Neuronal stem cell (in vitro differentiated cells): ENCODE measurements at places on chromosomes 6 and 20.
A peak's percentile ranks its signal among the peaks of the same experiment; 100 is the strongest.

GRCh38 chr20:19419396-19419795 is 207.0 kb downstream of the SLC24A3 start:
- no peak for DNase-seq

DNA sequence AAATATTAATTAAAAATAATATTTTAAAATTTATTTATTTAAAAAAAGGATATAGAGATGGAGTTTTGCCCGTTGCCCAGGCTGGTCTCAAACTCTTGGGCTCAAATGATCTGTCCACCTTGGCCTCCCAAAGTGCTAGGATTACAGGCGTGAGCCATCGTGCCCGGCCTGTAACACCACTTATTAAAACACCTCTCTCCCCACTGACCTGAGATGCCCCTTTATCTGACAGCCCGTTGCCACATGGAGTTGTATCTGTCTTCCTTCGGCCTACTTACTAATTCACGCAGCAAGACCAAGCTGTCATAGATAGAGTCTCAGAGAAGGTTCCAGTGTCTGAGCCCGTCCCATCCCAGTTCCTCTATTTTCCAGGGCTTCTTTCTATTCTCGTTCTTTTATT is 30.7 kb downstream of the KIF25 start:
- DNase-seq = no peak

GRCh38 chr6:6798448-6798860 is 209.9 kb downstream of the LY86 start:
- DNase-seq = no peak

DNA sequence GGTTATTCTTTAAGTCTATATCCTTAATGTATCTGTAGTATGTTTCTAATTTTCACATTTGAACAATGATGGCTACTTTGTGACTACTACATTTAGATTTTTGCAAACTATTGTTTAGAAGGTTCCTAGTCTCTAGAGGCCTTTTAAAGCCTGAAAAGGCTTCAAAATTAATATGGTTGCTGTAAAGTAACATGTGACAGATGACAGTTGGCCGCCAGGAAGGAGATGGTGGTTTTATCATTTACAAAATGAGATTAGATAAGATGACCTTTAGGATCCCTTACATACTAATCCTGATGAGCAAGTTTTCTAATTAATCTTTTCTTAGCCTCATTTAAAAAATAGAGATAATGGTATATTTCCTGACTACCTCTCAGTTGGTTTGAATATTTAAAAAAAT is 18.8 kb downstream of the SCAF8 start:
- no peak for DNase-seq

- no peak for DNase-seq
Observed at GRCh38 chr6:108380876-108381275, 86.0 kb downstream of the AFG1L start.

DNA sequence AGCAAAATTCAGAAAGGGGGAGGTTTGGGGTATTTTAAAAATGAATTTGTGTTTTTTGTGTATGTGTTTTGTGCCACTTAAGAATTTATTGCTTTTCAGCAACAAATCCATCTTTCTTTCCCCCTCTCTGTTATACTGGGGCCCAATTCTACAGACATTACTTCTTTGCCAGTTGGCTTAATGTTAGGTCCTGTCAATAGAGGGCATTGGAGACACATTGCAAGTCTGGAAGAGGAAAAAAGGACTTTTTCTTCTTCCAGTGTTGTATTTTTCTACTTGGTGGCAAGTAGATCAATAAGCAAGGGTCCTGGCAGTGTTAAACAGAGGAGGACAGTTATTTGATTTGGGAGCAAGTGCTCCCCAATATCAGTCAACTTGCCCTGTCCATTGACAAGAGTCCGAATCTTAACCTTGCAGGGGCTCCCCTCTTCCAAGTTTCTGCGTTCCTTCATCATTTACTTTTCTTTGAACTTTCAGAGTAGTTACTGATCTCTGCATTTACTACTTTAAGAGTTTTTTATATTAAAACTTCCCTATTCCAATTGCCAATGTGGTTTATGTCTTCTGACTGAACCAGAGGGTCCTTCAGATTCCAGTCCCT is 23.4 kb downstream of the SCML4 start:
- no peak for DNase-seq

DNA sequence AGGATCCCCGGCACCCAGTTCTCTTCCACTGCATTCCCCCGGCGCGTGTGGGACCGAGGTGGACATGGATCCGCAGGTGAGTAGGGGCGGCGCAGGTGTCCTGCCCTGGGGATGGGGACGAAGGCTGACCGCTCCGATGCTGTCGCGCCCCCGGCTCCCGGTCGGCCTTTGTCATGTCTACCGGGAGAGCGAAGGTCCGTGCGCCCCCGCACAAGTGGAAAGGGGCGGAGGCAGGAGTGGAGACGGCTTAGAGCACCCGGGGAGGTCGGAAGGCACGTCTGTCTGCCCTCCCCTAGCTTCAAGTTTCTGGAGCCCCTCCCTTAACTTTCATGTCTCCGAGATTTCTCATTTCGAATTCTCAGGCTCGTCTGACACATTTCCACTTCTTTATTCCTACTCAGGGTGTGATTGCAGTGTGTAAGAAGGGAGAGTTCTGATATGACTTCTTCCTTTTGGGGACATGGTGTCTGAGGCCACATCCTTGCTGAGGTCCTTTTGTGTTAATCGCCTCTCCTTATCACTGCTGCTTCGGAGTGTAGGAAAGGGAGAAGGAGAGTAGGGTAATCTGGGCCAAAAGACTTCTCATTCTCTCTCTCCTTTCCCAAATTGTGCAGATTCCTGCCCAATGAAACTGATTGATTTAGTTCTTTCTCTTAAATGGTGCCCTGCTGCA is 435 bp downstream of the KIFC1 start:
- no peak for DNase-seq

DNA sequence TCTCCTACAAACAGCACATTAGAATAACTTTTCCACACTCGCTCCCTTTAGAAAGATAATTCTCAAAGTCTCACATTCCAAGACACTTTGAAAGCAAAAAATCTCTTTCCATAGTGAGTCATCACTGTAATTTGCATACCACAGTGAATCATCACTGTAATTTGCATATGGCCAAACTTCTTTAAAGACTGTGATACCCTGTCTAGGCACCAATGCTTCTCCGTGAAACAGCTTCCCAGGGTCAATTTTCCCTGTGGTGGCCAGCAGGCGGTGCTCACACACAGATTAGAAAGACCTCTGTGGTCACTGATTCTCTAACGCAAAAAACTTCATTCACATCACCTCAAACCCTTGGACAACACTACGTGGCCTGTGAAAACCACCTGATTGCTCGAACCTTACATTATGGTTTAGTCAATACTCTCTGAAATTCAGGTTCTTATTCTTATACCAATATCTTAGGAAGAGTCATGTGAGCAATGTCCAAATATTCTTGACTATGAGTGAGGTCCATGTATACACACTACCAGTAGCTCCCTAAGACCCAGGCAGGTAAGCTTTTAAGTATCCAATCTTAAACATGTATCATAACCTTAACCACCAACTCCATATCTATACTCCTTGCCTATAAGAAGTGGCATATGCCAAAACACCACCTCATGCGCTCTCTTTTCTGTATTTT is 78.5 kb upstream of the PHACTR1 start:
- DNase-seq = peak; percentile 56

DNA sequence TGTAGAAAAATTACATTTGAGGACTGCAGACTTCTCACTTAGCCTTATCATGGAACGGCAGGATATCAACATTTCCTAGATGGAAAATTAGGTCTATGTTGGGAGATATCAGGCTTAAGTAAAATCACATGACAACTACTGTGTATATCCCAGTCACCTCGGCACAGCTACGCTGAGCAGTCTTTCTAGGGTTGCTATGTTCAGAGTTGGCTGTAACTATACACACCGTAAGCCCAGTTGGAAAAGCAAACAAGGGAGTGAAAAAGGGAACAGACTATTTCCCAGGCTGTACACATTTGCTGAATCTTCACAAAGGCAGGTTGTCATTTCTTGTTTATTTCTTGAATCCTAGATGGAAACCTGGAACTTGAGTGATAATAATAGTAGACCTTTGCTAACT is 80.7 kb upstream of the PTPRK start:
- no peak for DNase-seq

GRCh38 chr6:23176883-23177282 is 607.5 kb downstream of the HDGFL1 start:
- DNase-seq = no peak

- no peak for DNase-seq
Observed at GRCh38 chr6:47977314-47977713, 133.7 kb downstream of the PTCHD4 start.

DNA sequence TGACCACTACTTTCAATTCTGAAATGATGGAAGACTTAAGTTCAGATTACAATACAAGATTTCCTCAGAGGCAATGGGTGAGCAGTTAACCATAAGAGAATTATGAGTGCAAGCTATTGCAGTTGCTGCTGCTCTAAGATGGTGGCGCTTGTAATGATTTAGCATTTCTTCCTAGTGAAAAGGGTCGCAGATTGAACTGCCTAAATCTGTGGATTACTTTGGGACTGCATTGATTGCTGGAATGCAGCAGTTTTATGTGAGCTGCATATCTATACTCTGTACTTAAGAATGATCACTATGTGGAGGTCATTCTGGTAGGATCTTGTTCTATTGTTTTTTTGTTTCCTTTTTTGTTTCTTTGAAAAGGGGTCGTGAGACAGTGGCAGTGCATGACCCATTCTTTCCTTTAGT is 5.3 kb downstream of the SCAF8 start:
- DNase-seq = peak; percentile 35

DNA sequence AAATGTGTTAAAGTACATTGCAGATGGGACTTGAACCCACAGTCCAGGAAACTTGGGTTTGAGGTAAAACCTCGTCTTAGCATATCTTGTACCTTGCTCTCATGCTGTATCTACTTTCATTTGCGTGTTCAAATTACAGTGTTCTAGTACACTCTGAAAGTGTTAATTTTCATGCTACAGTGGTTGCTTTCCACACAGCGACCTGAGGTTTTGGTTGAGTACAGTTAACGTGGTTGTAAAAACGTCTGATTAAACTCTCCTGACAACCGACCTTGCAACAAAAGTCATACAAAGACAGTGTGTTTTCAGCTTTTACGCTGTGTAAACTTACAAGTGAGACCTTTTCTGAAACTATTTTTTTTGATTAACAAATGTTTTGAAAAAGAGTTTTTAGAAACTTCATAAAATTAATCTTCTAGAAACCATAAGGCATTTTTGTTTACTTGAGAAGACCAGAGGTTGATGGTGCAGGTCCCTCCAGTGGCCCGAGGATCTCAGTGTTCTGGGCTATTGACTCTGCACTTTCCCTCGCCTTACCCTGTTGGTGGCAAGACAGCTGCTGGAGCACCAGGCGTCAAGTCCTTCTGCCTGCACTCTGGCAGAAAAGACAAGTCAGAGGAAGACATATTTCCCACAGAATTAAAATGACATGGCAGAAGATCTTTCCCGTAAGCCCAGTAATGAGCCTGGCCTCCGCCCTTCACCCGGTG is 334.0 kb downstream of the THBS2 start:
- no peak for DNase-seq

- no peak for DNase-seq
Observed at GRCh38 chr20:57111028-57111373, 155.4 kb downstream of the BMP7 start.

GRCh38 chr6:170281331-170282292 is 9.3 kb downstream of the DLL1 start:
- no peak for DNase-seq

DNA sequence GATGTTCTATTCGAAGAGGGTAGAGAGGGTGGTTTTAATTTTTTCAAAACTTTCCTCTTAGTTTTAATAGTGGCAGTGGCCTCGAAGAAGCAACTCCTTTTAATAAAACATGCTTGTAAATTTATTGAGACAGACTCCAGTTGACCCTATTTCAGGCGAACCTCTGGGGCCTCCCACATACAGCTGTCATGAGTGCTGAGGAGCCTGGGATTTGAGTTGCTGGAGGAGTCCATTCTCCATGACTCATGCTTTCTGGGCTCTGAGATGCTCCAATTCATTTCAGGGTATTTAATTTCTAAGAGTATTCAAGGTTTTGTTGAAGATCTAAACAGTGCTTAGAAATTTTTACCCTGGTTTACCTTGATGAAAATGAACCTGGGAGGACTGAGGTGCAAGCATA is 580.4 kb downstream of the CBLN4 start:
- no peak for DNase-seq

GRCh38 chr6:160137130-160137988 is 15.7 kb downstream of the SLC22A1 start:
- no peak for DNase-seq

DNA sequence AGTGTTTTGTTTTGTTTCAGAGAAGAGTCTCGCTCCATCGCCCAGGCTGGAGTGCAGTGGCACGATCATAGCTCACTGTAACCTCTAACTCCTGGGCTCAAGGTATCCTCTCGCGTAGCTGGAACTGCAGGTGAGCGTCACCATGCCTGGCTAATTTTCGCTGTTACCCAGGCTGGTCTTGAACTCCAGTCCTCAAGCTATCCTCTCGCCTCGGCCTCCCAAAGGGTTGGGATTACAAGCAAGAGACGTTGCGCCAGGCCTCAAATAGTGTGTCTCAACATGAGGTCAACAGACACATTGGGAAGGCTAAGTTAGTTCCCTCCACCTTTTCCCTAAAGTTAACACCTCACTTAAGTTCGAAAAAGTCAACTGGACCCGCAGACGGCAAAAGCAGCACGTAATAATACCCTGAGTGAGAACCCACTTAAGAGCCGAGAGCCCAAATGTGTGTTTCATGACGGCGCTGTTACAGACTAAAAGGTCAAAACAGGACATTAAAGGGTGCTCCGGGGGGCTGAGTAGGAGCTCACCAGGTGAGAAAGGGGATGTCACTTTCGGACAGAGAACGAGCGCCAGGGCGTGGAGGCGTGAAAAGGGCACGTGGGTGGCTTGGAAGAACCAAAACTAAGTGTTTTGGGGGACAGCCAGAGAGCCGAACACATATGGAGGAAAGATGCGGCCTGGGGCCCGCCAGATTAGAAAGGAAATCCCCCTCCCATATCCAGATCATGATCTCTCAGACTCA is 499 bp downstream of the TTI1 start:
- DNase-seq = no peak

- no peak for DNase-seq
Observed at GRCh38 chr6:137840252-137840651, 26.8 kb upstream of the TNFAIP3 start.

- DNase-seq = no peak
Observed at GRCh38 chr6:131762984-131763383, 44.8 kb upstream of the ENPP1 start.

DNA sequence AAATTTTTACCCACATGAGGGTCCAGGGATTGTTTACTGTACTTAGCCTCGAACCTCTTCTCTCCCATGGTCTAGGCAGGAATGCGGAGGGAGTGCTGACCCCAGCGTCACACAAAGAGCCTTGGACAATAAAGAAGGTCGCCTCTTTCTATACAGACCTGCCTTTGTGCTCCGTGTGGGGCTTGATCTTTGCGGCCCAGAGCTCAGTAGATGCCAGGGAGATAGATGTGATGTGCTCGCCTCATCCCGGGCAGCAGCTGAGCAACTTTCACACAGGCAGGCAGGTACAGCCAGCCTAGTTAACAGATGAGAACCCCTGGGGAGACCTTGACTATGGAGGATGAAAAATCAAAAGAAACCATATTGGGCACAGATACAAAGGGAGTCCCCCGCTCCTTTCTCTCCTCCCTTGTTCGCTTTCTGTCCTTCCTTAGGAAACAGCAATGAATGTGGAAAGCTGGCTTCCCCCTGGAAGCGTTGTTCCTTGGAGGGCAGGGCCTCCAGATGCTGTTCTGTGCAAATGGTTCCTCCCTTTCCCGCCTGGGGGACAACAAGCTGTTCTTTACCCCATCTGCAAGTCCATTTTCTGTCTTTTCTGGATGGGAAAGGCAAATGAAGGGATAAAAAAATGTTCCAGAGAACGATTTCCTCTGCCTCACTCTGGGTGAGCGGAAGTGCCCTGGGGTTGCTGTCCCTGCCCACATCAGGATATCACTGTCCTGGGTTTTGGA is 128.3 kb downstream of the OLIG3 start:
- DNase-seq = peak; percentile 64
